IgD-negative memory B cell (primary cell): ENCODE measurements at places on chromosomes 16 and 17. TPM values are rescaled to one million over a fixed set of nuclear protein-coding genes. Genes with fewer than 3 reads are reported as not detected.

FBXL16 gene
- polyA plus RNA-seq, result 4.4 TPM

CDK5RAP3 gene
- polyA plus RNA-seq, result 80.0 TPM

PYY gene
- polyA plus RNA-seq, result not detected

PRSS27 gene
- polyA plus RNA-seq, result not detected

IRX5 gene
- not detected for polyA plus RNA-seq

PRR35 gene
- not detected for polyA plus RNA-seq

CMTM1 gene
- not detected for polyA plus RNA-seq

SCIMP gene
- 325 TPM for polyA plus RNA-seq

GALR2 gene
- polyA plus RNA-seq, result 0.21 TPM

PERCC1 gene
- not detected for polyA plus RNA-seq

IL17C gene
- polyA plus RNA-seq, result not detected

ABCA5 gene
- 4.5 TPM for polyA plus RNA-seq

KCNJ2 gene
- not detected for polyA plus RNA-seq

CMTM4 gene
- polyA plus RNA-seq, result 0.19 TPM

CTRL gene
- 2.1 TPM for polyA plus RNA-seq

KCNAB3 gene
- polyA plus RNA-seq, result 0.51 TPM

DBNDD1 gene
- polyA plus RNA-seq, result 9.4 TPM

PARD6A gene
- polyA plus RNA-seq, result 18.5 TPM

P2RX1 gene
- 2.4 TPM for polyA plus RNA-seq

GP1BA gene
- 0.26 TPM for polyA plus RNA-seq

EPN3 gene
- polyA plus RNA-seq, result not detected

CDH11 gene
- not detected for polyA plus RNA-seq

ARL17B gene
- polyA plus RNA-seq, result 32.3 TPM

ATXN2L gene
- polyA plus RNA-seq, result 35.9 TPM

ADAP2 gene
- polyA plus RNA-seq, result 5.0 TPM

LITAF gene
- 318 TPM for polyA plus RNA-seq

PIK3R6 gene
- 7.7 TPM for polyA plus RNA-seq

NXPH3 gene
- not detected for polyA plus RNA-seq

NPB gene
- polyA plus RNA-seq, result not detected

HIGD1B gene
- polyA plus RNA-seq, result not detected

ACLY gene
- 52.9 TPM for polyA plus RNA-seq

GUCY2D gene
- polyA plus RNA-seq, result 0.18 TPM

TMEM220 gene
- polyA plus RNA-seq, result 3.6 TPM

IL32 gene
- 59.8 TPM for polyA plus RNA-seq

EVPL gene
- polyA plus RNA-seq, result not detected

UNC45B gene
- polyA plus RNA-seq, result not detected

SECTM1 gene
- 0.83 TPM for polyA plus RNA-seq

PPM1E gene
- not detected for polyA plus RNA-seq

CACNG4 gene
- polyA plus RNA-seq, result not detected

TBC1D28 gene
- not detected for polyA plus RNA-seq

TMEM208 gene
- polyA plus RNA-seq, result 64.2 TPM

MT1F gene
- polyA plus RNA-seq, result 9.7 TPM

TLCD2 gene
- not detected for polyA plus RNA-seq

TBC1D3I gene
- not detected for polyA plus RNA-seq

DLX4 gene
- not detected for polyA plus RNA-seq

CARD14 gene
- not detected for polyA plus RNA-seq

SLFN12 gene
- polyA plus RNA-seq, result 2.4 TPM

NEUROD2 gene
- polyA plus RNA-seq, result not detected

NPIPB9 gene
- polyA plus RNA-seq, result 0.31 TPM

ADAM11 gene
- not detected for polyA plus RNA-seq

CPHXL2 gene
- polyA plus RNA-seq, result 0.18 TPM

CRYM gene
- not detected for polyA plus RNA-seq

FAM117A gene
- polyA plus RNA-seq, result 81.6 TPM

CCL3 gene
- 1.2 TPM for polyA plus RNA-seq
